KBM-7 (cell line): ENCODE measurements at places on chromosomes 16 and 17.
A peak's percentile ranks its signal among the peaks of the same experiment; 100 is the strongest.

DNA sequence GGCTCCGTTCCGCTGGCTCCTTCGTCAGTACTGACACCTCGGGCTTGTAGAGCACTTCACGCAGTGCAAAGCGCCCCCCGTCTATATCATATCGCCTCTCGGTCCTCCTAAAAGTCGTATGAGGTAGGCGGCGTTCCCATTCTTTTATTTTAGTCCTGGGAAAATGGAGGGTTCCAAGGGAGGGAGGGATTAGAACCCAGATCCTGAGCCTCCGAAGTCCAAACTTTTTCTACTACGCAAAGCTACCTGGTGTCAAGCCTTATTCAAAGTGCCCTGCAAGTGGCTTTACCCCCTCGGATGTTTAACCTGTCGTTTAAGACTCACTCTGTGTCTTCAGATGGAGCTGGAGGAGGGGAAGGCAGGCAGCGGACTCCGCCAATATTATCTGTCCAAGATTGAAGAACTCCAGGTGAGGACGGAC lies 348 bp upstream of the FTSJ3 start:
- no peak for DNase-seq

- DNase-seq, result no peak
Observed at GRCh38 chr17:19248151-19248927, 11.2 kb downstream of the EPN2 start.

- DNase-seq, result no peak
Observed at GRCh38 chr17:31466096-31466760, 74.8 kb downstream of the RAB11FIP4 start.

GRCh38 chr17:4850246-4850645 lies 17.1 kb downstream of the MINK1 start:
- DNase-seq, result no peak

- peak; percentile 39 for DNase-seq
Observed at GRCh38 chr17:46979147-46979863, at the start of gene RPRML. Gene RPRML, minus strand, starts transcription at chr17:46979253. Its CDS starts 246 bp downstream, at chr17:46979007.

DNA sequence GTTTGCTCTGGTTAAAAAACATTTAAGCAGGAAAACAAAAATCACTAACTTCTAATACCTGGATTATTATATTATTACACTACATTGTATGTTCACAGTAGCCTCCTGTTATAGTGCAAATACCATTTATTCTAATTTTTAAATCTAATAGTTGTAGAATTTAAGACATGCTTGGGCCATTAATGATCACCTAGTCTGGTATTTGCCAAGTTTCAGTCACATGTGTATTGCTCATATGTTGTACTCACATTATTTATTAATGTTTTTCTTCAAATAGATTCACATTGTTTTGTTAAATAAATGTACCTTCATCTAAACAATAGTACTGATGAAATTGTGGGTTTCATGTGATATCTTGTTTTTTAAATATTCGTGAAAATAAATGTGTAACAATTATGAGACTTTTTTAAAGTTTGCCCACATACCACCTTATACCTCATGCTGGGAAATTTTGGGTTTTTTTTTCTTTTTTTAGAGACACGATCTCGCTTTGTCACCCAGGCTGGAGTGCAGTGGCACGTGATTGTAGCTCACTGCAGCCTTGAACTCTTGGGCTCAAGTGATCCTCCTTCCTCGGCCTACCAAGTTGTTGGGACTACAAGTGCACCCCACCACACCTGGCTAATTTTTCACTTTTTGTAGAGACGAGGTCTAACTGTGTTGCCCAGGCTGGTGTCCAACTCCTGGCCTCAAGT lies 5.9 kb downstream of the ZNF771 start:
- no peak for DNase-seq

DNA sequence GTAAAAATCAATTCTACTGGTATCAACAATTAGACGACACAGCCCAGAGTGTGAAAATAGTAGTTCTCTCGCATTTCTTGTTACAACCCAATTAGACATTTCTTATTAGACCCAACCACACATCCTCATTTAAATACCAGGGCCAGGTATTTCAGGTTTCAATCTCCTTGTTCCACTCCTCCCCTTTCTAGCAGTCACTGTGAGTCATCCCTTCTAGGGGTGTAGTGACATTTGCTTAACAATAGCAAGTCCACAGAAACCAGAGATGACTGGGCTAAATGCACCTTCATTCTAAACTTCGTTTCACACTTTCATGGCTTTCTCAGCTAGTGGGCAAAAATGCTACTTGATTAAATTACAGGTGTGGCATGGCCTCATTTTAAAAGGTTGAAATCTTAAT lies 116.9 kb upstream of the CACNG3 start:
- DNase-seq, result no peak

DNA sequence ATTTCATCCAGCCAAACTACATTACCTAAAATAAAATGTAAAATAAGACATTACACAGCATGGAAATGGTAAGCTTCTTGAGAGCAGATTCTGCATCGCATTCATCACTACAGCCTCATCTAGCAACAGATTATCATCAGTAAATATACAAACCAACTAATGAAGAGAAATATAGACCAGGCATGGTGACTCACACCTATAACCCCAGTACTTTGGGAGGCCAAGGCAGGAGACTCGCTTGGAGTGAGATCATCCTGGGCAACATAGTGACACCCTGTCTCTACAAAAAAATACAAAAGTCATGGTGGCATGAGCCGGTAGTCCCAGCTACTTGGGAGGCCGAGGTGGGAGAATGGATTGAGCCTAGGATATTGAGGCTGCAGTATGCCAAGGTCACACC lies 19.9 kb downstream of the NCBP3 start:
- no peak for DNase-seq

- no peak for DNase-seq
Observed at GRCh38 chr16:57244463-57244766, 644 bp upstream of the ARL2BP start.

GRCh38 chr17:61318684-61319098 lies 81.0 kb upstream of the TBX2 start:
- DNase-seq, result no peak

GRCh38 chr17:33927732-33928133 lies 327.4 kb upstream of the CCL2 start:
- DNase-seq, result no peak
